ENCODE measurements at places on chromosomes 12 and 14.

GRCh38 chr14:64998455-64998931 lies 11.8 kb downstream of the FNTB start:
- DNase-seq: no peak

- no peak for DNase-seq
These were observed 909.9 kb downstream of the NRXN3 start for GRCh38 chr14:79080040-79080439.

GRCh38 chr12:9127484-9127883 lies 11.8 kb upstream of the A2M start:
- no peak for DNase-seq

DNA sequence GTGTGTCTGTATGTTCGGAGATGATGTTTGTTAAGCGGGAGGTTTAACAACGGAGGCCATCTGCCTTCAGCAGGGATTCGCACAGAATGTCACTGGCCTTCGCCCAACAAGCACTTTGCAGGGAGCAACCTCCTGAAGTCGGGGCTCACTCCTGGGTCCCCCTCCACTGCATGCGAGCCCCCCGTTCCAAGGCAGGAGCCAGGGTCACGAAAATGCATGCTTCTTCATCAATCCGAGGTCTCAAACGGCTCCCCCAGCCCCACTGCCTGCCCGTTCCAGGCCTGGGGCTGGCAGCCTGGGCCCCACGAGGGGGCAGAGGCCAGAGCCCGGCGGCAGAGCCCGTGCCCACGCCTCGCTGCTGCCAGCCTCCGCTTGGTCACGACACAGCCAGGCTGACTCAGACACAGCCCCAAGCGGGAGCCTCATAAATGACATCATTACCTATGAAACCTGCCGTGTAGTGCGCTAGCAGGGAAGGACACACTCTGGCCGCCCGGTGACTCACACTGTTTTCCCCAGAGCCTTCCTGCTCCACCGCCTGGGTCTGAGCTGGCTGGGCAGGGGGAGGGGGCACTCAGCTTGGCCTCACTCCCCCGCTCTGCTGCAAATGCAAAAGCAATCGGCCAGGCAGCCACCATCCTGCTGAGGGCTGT lies 169.5 kb upstream of the RTL1 start:
- no peak for DNase-seq

- no peak for DNase-seq
These were observed 71.6 kb downstream of the ITPK1 start for GRCh38 chr14:93044121-93044520.

DNA sequence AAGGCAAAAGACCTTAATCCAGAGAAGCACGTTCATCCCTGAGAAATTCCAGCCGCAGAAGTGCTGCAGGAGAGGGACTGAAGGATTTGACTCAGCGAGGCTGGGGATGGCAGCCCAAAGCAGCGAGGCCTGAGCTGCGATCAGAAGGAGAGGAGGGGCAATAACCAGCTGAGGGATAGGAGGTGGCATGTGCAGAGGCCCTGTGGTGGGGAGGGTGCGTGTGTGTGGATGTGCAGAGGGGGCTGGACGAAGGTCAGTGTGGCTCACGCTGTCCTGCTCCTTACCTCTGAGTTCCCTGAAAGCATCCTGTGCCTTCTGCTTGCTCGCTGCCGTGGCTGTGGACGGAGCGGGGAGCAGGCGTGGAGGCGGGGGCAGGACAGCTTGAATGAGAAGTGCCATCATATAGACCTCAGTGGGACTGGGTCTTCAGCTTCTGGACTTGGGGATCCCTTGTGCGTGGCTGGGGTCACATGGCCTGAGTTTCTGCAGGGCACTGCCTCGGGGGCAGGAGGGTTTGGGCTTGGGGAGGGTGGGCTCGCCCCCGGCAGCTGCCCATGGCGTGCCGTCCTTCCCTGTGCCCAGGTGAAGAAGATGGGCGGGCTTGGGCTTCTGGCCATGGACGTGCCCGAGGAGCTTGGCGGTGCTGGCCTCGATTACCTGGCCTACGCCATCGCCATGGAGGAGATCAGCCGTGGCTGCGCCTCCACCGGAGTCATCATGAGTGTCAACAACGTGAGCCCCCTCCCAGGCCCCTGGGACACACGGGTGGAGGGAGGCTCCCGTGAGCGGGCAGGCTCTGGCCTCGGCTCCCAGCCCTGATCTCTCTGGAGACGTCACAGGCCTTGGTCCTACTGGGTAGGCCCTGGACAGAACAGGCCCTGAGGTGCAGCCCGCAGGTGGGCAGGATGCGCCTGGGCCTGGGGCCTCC lies 11.0 kb downstream of the ACADS start:
- DNase-seq: no peak

All from activated CD8-positive, alpha-beta memory T cell treated with anti-CD3 and anti-CD28 coated beads for 1 hour (primary cell).